ENCODE measurements at places on chromosomes 11 and 22. TPM values are rescaled to one million over a fixed set of nuclear protein-coding genes. Genes with fewer than 3 reads are reported as not detected.

The CRYBA4 gene
- total RNA-seq, result not detected

The CSNK1E gene
- 123 TPM for total RNA-seq

The CASP12 gene
- total RNA-seq, result not detected

The APOL5 gene
- not detected for total RNA-seq

The POTEH gene
- not detected for total RNA-seq

The TRIM49 gene
- not detected for total RNA-seq

The ISX gene
- not detected for total RNA-seq

The PRRG4 gene
- 0.12 TPM for total RNA-seq

The MMP13 gene
- not detected for total RNA-seq

The MS4A12 gene
- total RNA-seq, result not detected

The TOMM22 gene
- total RNA-seq, result 90.2 TPM

The FIBIN gene
- 65.4 TPM for total RNA-seq

The IGLL5 gene
- not detected for total RNA-seq

The PKNOX2 gene
- total RNA-seq, result 0.37 TPM

The SLC22A9 gene
- total RNA-seq, result not detected

The SLC35C1 gene
- total RNA-seq, result 8.6 TPM

Data from uterine smooth muscle cell (primary cell).